A549 treated with Hydrocortisone at 1 μM for 4 hours (cell line): ENCODE measurements at places on chromosomes 7 and 10. TPM values are rescaled to one million over a fixed set of nuclear protein-coding genes. Genes with fewer than 3 reads are reported as not detected.

Gene TMEM209
- 11.2 to 18.8 TPM (median 13.7 TPM) in 5 replicates for total RNA-seq

Gene PPP1R3C
- total RNA-seq, result 19.9 to 28.4 TPM (median 24.2 TPM) in 5 replicates

Gene WEE2
- total RNA-seq, result not detected in 5 replicates

Gene PRPS1L1
- total RNA-seq, result not detected in 5 replicates

Gene TPST1
- total RNA-seq, result 5.6 to 8.8 TPM (median 8.0 TPM) in 5 replicates

Gene ADAM22
- total RNA-seq, result 0.16 to 0.43 TPM (median 0.33 TPM) in 5 replicates

Gene BHLHA15
- total RNA-seq, result 0.50 to 0.86 TPM (median 0.61 TPM) in 5 replicates

Gene TMEM72
- total RNA-seq, result not detected in 5 replicates

Gene PLPP4
- total RNA-seq, result 0.15 TPM in 2 of 5 replicates, not detected in the others

Gene OR2A1
- total RNA-seq, result not detected in 5 replicates

Gene PAPOLB
- total RNA-seq, result not detected in 5 replicates

Gene JCAD
- 15.6 to 24.1 TPM (median 17.9 TPM) in 5 replicates for total RNA-seq
